NCI-H1417 treated with DMSO at 0.1 percent for 48 hours (cell line): ENCODE measurements at places on chromosomes 5 and 9.
A peak's percentile ranks its signal among the peaks of the same experiment; 100 is the strongest.

GRCh38 chr5:178461004-178461730, 129.0 kb downstream of the COL23A1 start:
- no peak for DNase-seq

- peak; percentile 21 for DNase-seq
Observed at GRCh38 chr5:172770675-172771438, at the start of gene DUSP1. DUSP1 (minus strand) TSS chr5:172771195; CDS start chr5:172770952, 243 bp downstream.

DNA sequence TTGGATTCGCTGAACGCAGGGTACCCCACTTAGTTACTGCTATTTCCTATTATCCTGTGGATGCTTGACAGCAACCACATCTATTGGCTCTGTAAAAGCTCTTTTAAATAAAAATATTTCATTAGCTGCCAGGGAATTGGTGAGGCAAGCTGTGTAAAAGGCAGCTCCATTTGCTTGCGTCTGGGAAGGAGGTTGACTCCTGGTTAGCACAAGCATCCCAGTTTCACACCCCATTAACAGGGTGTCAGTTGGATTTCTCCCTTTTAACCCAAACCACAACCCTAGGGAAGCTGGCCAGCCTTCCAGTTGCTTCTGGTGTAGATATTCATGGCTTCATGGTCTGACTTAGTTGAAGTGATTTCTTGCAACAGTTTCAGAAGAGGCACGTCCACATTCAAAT, 151.0 kb downstream of the GPBP1 start:
- no peak for DNase-seq

DNA sequence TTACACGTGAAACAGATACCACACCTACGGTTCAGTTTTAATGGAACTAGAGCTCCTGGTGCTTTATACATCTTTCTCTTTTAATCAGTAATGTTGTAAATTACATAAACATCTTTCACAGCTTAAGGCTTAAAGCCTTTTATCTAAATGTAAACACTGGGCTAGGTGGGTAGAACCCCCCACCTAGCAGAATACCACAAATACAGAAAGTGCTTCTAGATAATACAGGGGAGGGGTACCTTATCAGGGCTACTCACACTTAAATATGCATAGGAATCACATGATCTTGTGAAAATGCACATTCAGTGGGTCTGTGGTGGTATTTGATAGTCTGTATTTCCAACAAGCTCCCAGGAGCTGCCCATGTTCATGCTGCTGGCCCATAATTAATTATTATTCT, 256.4 kb upstream of the TARS1 start:
- no peak for DNase-seq

DNA sequence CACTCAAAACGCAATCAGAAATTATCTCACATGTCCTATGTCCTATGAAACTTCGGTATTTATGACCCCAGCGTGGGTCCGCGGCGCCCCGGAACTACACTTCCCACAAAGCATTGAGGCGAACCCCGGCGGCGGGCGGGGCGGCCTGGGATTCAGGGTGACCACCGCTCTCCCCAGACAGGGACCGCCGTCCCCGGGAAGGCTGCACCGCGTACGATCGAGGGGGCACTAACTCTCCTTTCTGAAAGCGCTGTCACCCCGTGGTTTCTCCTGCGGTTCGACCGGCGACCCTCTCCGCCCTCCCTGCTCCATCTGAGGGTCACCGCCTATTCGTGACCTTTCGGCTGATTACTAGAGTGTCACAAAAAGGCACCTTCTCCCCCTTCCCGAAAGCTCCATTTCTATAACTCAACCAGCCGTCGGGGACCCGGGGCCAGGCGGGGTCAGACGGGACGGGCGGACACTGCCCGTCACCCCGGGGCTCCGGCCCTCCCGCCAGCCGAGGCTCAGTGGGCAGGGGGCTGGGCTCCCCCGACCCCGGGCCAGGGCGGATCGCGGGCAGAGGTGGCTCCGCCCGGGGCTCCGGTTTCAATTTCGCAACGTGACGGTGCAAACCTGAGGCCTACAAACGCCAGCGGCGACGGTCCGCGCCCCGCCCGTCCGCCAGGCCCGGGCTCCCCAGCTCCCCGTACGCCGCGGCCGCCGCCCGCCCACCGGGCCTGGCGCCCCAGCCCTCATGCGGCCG, 1.3 kb downstream of the ECPAS start:
- no peak for DNase-seq

GRCh38 chr9:111467778-111468367, 16.3 kb downstream of the ECPAS start:
- no peak for DNase-seq

GRCh38 chr5:134945041-134945440, 22.7 kb upstream of the CATSPER3 start:
- no peak for DNase-seq

GRCh38 chr9:97905228-97905627, 17.1 kb downstream of the TRMO start:
- no peak for DNase-seq

DNA sequence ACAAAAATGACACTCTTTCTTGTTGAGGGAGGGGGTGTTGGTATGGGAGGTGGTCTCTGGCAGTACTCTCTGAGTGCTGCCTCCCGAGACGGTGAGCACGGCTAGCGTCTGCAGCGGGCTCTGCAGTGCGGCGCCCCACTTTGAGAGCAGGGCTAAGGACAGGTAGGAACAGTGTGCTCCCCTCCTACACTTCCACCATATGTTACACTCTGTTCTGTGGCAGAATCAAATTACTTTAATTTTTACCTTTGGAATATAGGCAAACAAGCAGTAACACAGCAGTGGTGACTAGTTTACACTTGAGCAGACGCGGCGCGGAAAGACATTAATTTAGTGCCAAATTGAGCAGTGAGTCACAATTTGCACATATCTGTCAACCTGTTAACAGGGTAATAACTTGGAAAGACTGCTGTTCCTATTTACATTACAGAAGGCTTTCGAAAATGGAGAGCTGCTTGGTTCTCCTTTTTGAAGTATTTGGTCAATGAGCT, 136.3 kb downstream of the MED27 start:
- DNase-seq = peak; percentile 64

DNA sequence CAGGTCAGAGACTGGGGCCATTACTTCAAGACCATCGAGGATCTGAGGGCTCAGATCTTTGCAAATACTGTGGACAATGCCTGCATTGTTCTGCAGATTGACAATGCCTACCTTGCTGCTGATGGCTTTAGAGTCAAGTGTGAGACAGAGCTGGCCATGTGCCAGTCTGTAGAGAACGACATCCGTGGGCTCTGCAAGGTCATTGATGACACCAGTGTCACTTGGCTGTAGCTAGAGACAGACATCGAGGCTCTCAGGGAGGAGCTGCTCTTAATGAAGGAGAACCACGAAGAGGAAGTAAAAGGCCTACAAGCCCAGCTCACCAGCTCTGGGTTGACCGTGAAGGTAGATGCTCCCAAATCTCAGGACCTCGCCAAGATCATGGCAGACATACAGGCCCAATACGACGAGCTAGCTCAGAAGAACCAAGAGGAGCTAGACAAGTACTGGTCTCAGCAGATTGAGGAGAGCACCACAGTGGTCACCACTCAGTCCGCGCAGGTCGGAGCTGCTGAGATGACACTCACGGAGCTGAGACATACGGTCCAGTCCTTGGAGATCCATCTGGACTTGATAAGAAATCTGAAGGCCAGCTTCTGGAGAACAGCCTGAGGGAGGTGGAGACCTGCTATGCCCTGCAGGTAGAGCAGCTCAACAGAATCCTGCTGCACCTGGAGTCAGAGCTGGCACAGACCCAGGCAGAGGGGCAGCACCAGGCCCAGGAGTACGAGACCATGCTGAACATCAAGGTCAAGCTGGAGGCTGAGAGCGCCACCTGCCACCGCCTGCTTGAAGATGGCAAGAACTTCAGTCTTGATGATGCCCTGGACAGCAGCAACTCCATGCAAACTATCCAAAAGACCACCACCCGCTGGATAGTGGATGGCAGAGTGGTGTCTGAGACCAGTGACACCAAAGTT, 9.3 kb downstream of the NIPBL start:
- DNase-seq = no peak

DNA sequence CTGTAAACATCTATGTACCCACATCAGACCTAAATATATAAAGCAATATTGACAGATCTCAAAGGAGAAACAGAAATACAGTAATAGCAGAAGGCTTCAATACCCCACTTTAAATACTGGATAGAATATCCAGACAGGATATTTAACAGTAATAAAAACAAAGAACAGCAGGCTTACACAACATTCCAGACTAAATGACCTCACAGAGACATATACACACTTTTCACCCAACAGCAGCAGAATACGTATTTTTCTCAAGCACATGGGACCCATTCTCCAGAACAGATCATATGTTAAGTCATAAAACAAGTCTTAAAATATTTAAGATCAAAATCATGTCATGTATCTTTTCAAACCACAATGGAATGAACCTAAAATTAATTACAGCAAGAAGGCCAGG, 76.8 kb downstream of the CAMSAP1 start:
- no peak for DNase-seq

DNA sequence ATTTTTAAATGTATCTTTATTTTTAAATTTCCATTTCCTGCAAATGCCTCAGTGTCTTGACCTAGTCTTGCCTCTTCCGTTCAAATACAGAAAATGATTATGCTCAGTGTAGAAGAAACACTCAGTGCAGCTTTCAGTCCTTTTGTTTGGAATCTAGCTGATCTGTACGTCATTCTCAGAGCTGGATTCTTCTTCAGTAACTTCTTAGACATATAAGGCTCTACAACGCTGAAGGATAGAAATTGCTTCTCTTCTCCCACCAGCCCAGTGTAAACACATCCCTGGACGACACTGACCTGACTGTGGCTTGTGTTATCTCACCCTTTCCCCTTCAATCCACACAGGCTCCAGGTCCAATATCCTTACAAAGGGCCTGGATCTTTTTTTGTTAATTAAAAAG, 3.2 kb upstream of the ALDH1B1 start:
- no peak for DNase-seq

- no peak for DNase-seq
Observed at GRCh38 chr9:5085993-5086392, 99.4 kb downstream of the INSL6 start.

- DNase-seq = no peak
Observed at GRCh38 chr5:166883016-166883415, 1408.4 kb upstream of the WWC1 start.

- no peak for DNase-seq
Observed at GRCh38 chr5:171419688-171420430, 412 bp downstream of the FGF18 start.

DNA sequence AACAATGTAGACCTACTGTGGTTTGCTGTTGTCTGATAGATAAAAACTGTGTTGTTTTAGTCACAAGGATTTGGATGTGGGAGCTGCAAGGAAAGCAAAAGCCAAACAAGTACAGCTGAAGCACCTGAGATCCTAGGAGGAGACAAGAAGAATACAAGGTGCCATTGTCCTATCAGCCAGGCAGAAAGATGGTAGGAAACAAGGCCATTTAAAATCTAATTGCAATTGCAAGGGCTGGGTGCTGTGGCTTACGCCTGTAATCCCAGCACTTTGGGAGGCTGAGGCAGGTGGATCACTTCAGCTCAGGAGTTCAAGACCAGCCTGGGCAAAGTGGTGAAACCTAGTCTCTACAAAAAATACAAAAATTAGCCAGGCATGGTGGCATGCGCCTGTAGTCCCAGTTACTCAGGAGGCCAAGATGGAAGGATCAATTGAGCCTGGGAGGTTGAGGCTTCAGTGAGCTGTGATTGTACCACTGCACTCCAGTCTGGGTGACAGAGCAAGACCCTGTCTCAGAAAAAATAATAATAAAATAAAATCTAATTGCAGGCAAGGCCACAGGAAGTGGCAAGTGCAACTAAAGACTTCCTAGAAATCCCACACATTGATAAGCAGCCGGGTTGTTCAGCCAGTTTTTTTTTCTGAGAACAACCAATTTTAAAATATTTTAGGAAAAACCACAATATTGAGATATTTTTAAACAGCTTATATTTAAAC, 22.6 kb downstream of the DOCK8 start:
- DNase-seq = no peak

GRCh38 chr5:32027717-32028458, 146.2 kb downstream of the GOLPH3 start:
- no peak for DNase-seq

DNA sequence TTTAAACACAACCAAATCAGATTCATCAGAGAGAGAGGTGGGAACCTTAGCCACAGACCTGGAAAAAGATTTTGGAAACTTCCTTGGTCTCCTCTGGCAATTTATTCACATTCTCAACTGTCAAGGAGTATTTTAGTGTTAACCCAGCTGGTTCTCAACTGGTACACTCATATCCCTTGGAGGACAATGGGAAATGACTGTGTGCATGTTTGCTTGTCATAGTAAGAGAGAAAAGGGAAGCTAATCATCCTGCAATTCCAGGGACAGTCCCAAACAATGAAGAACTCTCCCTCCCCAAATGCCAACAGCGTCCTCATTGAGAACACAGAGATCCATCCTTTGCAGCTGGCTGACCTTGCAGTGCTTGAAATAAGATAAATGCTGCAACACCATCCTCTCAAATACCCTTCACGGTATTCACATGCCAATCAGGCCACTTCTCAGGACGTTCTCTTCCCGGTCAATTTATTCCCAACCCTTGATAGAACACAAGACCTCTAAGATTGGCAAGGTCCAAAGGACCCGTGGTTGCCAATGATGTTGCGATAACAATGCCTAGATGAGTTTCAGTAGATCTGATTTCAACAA, 75.5 kb downstream of the EPB41L4B start:
- no peak for DNase-seq

GRCh38 chr5:140351609-140352334, 5.4 kb upstream of the HBEGF start:
- DNase-seq = no peak

- DNase-seq = no peak
Observed at GRCh38 chr5:38249812-38250211, 8.5 kb upstream of the EGFLAM start.

GRCh38 chr9:21668516-21668915, 133.9 kb upstream of the MTAP start:
- no peak for DNase-seq

DNA sequence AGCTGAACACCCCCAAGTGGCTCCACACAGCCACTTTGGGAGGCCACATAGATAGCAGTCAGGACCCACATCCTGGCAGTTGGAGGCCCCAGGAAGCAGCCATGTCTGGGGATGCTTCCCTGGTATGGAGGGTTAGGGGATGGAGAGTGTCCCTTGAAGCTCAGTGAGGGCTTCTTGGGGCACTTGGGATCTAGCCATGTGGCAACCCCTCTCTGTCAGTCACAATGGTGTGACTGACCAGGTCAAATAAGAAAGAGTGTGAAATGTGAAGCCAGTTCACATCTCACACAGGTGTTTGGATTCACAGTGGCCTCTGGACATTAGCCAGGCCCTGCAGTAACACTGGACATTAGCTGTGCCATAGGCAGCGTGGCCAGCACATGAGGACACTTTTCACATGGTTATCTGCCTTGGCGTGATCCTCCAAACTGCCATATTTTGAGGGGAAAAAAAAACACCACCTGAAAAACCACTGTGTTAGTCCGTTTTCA, 53.9 kb upstream of the IL17B start:
- no peak for DNase-seq

DNA sequence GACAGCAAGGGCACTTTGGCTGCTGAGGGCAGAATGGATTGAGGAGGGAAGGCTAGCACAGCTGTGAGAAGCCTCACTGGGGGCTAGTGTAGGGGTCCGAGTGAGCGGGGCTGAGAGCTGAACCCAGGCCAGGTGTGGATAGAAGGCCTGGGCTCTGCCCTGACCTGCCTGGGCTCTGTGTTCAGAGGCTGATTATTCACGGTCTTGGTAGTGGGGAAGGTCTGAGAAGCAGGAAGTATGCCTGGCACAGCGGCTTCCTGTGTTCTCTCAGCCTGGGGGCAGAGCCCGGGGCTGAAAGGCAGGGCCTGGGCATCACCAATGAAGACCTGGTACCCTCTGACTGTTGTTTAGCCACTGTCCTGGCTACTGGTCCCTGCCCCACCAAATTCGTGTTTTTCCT, 136.4 kb upstream of the TBC1D2 start:
- no peak for DNase-seq
